ENCODE measurements at places on chromosomes 6 and 20.

DNA sequence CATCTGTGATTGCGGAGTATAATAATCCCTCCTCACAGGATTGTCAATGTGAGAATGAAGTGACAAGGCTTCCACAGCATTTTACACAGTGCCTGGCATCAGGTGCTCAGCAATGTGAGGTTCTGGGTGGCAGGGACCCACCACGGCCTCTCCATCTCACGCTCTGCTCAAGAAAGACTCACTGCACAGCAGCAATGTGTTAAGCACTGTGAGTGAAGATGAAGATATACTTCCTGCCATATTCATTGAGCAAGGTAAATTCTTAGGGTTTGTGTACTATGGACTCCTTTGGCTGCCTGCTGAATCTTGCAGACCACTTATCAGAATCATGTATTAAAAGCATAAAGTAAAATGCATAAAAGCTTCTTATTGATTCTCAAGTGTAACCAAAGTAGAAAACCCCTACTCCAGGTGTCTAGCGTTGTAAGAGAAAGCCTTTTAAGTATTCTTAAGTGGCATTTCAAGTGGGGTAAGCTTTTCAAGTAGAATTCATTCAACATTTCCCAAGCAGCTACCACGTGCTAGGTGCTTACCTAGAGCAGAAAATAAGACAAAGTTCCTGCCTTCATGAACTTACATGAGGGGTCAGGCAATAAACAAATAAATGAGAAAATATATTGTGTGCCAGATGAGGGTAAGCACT lies 17.0 kb upstream of the MEP1A start:
- DNase-seq, result no peak

DNA sequence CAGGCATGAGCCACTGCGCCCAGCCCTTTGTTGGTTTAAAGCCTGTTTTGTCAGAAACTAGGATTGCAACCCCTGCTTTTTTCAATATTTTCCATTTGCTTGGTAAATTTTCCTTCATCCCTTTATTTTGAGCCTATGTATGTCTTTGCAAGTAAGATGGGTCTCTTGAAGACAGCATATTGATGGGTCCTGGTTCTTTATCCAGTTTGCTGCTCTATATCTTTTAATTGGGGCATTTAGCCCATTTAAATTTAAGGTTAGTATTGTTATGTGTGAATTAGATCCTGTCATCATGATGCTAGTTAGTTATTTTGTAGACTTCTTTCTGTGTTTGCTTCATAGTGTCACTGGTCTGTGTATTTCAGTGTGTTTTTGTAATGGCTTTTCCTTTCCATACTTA lies 46.8 kb downstream of the ZC2HC1B start:
- DNase-seq, result no peak

- no peak for DNase-seq
These were observed 2.6 kb downstream of the EPHA7 start for GRCh38 chr6:93416571-93417420.

DNA sequence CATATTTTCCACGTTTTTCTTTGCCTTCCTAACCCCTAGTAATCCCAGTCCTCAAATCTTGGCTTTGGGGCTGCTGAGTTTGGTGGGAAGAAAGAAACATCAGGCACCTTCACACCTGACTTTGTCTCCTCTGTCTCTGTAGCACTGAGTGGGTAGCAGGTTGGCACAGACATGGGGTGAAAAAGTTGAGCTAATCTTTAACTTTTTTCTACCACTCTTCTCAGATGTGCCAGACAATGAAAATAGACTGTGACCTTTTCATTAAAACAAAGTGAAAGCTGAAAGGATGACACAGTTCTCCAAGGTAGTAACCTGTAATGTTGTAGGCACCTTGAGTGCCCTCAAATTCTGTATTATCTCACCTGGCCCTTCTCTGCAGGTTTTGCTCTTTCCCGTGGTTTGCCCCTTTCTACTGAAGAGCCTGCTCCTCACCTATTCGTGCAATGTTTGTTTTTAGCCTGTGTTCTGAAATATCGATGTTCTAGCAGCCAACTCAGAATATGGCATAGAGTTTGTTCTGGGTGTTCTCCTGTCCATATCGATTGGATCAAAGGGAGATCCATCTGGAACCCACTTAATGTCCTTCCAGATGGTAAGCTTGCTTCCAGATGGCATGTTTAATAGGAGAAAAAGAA lies 57.8 kb upstream of the ATXN1 start:
- no peak for DNase-seq

- no peak for DNase-seq
These were observed 8.6 kb downstream of the GABRR1 start for GRCh38 chr6:89208551-89208950.

DNA sequence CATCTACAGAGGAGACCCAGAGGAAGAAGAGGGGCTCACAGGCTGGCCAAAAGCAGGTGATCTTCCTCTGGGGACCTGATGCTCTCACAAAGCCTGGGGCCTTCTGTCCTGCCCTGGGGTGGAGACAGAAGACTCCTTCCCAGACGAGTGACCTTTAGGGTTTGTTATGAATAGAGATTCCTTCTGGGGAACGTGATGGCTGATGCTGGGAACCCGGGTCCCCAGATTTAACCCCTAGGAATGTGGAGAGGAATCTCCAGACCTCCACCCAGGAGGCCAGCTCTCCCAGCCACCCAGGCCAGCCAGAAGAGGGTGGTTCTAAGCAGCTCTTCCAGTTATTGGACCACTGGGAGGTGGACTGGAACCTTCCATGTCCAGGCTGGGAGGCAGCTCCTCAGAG lies 16.8 kb upstream of the CCN5 start:
- DNase-seq, result no peak

GRCh38 chr20:39935901-39936300 lies 753.1 kb downstream of the MAFB start:
- DNase-seq, result no peak

- no peak for DNase-seq
These were observed 384.7 kb upstream of the ID4 start for GRCh38 chr6:19452495-19452894.

DNA sequence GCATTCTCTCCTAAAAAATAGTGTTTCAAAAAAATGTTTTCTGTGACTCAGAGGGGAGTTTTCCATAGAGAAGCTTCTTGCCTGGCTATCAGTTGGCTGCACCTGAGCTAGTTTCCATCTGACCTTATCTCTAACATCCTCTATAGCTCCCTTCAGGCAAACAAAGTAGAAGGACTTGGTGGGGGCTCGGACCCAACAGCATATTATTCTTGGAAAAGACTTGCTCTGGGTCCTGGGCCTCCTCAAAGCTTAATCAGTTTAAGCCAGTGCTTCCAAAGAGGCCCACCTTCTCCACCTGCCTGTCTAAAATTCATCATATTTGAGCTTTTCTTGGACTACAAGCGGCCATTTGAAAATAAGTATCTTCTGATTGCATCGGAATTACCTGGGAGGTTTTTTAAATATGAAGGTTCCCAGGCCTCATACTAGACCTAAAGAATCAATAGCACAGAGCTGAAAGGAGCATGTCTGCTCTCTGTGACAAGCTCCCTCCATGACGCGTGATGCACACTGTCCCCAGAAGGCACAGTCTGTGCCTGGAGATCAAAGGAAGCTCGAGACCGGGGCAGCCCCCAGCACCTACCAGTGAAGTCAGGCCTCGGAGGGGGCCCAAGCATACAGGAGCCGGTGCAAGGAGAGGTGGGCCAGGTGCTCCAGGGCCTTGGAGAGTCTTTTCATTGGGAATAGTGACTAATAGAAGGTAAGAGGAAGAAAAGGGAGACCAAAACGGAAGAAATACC lies 80.6 kb upstream of the HIVEP1 start:
- no peak for DNase-seq

- no peak for DNase-seq
These were observed 157.5 kb downstream of the SCP2D1 start for GRCh38 chr20:18971121-18971520.

Data from stimulated activated CD4-positive, alpha-beta T cell treated with anti-CD3 and anti-CD28 coated beads, Interleukin-12 subunit alpha, Interleukin-12 subunit beta, amount 100 ng/mL, for 24 hours (primary cell).